Effector memory CD4-positive, alpha-beta T cell (primary cell): ENCODE measurements at places on chromosomes 13 and 19.
A peak's percentile ranks its signal among the peaks of the same experiment; 100 is the strongest.

DNA sequence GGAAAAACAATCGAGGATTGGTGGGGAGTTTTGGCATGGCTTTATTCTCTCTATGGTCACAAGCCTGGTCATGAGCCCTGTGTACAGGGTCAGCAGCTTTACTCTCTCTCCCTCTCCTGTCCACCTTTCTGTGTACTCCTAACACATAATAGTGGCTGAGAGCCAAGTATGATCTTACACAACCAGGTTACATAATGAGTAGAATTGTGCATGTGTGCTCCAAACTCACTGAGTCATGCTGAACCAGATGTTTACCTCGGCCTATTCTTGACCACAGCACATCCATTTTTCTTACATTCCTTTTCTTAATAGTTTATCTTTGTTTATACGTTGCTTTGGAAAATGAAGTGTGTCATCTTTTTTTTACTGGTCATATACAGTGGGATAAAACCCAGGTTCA, 53.1 kb downstream of the ZNF254 start:
- H3K36me3 ChIP-seq: no peaks in the 10 kb centered on the region
- no peak overlapping the region for H3K4me3 ChIP-seq
- H3K27ac ChIP-seq: no peak overlapping the region
- H3K27me3 ChIP-seq: no peaks in the 10 kb centered on the region
- DNase-seq: no peak

DNA sequence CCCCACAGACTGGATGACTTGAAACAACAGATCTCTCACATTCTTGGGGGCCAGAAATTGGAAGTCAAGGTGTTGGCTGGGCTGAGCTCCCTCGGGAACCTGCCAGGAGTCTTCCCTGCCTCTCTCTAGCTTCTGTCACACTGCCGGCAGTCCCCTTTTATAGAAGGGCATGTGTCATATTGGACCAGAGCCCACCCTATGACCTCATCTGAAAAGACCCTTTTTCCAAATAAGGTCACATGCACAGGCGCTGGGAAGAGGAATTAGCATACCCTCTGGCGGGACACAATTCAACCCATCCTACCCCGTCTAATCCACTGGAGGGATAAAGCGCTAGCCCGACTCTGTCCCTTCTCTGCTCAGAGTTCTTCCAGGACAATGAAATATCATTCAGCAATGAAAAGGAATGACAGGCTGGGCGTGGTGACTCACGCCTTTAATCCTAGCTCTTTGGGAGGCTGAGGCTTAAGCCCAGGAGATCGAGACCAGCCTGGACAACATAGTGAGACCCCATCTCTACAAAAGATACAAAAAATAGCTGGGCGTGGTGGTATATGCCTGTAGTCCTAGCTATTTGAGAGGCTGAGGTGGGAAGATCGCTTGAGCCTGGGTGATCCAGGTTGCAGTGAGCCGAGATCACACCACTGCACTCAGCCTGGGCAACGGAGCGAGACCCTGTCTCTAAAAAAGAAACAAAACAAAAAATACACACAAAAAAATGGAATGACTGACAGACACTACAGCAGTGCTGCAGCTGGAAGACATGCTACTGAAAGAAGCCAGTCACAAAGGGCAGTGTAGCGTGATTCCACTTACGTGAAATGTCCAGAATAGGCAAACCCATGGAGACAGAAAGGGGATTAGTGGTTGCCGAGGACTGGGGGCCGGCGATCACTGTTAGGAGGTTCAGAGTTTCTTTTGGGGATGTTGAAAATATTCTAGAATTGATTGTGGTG, 28.5 kb downstream of the MEIS3 start:
- no peak overlapping the region for H3K4me3 ChIP-seq
- H3K27ac ChIP-seq: no peak overlapping the region
- no peak for DNase-seq
- no peaks in the 10 kb centered on the region for H3K36me3 ChIP-seq
- H3K27me3 ChIP-seq: no peaks in the 10 kb centered on the region

GRCh38 chr19:3725121-3725520, 16.9 kb downstream of the TJP3 start:
- no peaks in the 10 kb centered on the region for H3K27me3 ChIP-seq
- H3K36me3 ChIP-seq: no peaks in the 10 kb centered on the region
- no peak overlapping the region for H3K4me3 ChIP-seq

GRCh38 chr13:50366488-50367174, 351.4 kb downstream of the KCNRG start:
- peak overlapping the region; percentile 48 for H3K4me3 ChIP-seq
- H3K36me3 ChIP-seq: no peaks in the 10 kb centered on the region
- peaks cover 17% of the 10 kb centered on the region for H3K4me1 ChIP-seq
- DNase-seq: no peak

DNA sequence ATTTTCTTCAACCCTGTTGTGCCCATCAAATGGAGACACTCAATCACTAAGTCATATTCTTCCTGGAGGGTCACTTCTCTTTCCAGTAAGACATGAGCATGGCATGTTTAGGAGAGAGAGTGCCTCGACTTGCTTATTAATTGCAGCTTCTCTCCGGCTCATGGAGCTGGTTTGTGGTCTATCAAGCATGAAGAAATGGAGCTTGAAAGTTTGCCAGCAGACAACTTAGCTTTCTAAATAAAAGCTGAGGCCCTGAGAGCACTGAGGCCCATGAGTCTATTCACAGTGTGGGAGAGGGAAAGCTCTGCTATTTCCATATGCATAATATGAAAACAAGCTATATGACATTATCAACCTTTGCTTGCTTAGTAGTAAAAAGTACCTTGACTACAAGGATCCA, 378.5 kb downstream of the FGF9 start:
- H3K4me1 ChIP-seq: peaks cover 8% of the 10 kb centered on the region
- DNase-seq: no peak
- H3K36me3 ChIP-seq: no peaks in the 10 kb centered on the region
- H3K4me3 ChIP-seq: no peak overlapping the region

DNA sequence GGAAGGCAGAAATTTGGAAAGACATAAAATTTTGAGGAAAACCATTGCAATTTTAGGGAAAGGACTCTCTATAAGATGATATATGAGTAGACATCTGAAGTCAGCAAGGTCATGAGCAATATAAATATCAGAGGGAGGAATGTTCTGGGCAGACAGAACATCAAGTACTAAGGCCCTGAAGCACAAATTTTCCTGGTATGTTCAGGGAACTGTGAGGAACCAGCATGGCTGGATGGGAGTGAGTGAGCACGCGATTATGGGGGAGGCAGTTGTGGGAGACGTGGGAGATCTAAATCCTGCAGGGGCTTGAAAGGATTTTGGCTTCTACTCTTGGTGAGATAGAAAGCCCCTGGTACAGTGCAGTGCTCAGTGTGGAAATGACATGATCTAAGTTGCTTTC, 112.0 kb downstream of the TBC1D4 start:
- H3K27ac ChIP-seq: no peak overlapping the region
- H3K4me3 ChIP-seq: no peak overlapping the region
- DNase-seq: no peak
- no peaks in the 10 kb centered on the region for H3K27me3 ChIP-seq

GRCh38 chr13:40329781-40330485, 336.5 kb downstream of the FOXO1 start:
- DNase-seq: no peak
- no peaks in the 10 kb centered on the region for H3K36me3 ChIP-seq

DNA sequence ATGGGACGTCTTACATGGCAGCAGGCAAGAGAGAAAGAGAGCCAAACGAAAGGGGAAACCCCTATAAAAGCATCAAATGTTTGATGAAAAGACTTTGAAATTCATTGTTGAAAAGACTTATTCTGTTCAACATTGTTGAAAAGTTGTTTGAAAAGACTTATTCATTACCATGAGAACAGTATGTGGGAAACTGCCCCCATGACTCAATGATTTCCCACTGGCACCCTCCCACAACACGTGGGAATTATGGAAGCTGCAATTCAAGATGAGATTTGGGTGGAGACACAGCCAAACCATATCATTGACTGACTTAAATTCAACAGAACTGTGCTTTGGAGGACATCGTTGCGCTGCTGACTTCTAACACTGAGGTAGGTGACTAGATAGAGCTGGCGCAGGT, 48.0 kb upstream of the RCBTB2 start:
- no peak overlapping the region for H3K27ac ChIP-seq
- H3K4me1 ChIP-seq: peaks cover 6% of the 10 kb centered on the region
- no peaks in the 10 kb centered on the region for H3K27me3 ChIP-seq

GRCh38 chr13:111115965-111116521, 933 bp downstream of the ARHGEF7 start:
- no peaks in the 10 kb centered on the region for H3K36me3 ChIP-seq
- no peak overlapping the region for H3K27ac ChIP-seq
- no peak for DNase-seq
- no peaks in the 10 kb centered on the region for H3K4me1 ChIP-seq

- H3K27me3 ChIP-seq: peaks cover 4% of the 10 kb centered on the region
- H3K4me1 ChIP-seq: peaks cover 8% of the 10 kb centered on the region
- no peak overlapping the region for H3K4me3 ChIP-seq
- DNase-seq: no peak
- H3K27ac ChIP-seq: no peak overlapping the region
- no peaks in the 10 kb centered on the region for H3K36me3 ChIP-seq
Measured at GRCh38 chr13:109790942-109791605, 4.7 kb upstream of the IRS2 start.

DNA sequence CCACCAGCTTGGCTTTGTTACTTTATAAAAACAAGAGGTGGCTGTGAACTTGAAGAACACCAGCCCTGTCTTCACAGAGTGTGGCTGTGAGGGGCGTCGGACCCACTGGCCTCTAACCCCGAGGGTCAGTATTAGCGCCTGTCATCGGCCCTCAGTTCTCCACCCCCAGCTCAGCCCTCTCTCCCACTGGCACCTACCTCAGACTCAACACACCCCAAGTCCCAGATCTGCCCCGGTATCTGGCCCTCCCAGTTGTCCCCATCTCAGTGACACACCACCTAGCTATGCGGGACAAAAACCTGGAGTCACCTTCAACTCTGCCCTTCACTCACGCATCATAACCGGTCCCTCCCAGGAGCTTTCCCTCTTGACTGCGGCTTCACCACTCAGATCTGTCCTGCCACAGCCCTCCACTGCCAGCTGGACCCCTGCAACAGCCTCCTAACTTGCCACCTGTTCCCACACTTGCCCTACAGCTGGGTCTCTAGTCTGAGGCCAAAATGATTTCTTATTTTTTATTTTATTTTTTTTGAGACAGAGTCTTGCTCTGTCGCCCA, 45.4 kb downstream of the PEPD start:
- DNase-seq: no peak
- no peak overlapping the region for H3K27ac ChIP-seq
- H3K27me3 ChIP-seq: no peaks in the 10 kb centered on the region
- H3K4me3 ChIP-seq: no peak overlapping the region
- H3K4me1 ChIP-seq: no peaks in the 10 kb centered on the region
- H3K36me3 ChIP-seq: peaks cover 12% of the 10 kb centered on the region

GRCh38 chr13:47184321-47184720, 287.5 kb upstream of the HTR2A start:
- no peak for DNase-seq
- no peaks in the 10 kb centered on the region for H3K27me3 ChIP-seq
- no peaks in the 10 kb centered on the region for H3K36me3 ChIP-seq
- no peaks in the 10 kb centered on the region for H3K4me1 ChIP-seq
- H3K4me3 ChIP-seq: no peak overlapping the region

GRCh38 chr19:6540918-6541689, 10.3 kb downstream of the TNFSF9 start:
- H3K27me3 ChIP-seq: no peaks in the 10 kb centered on the region
- H3K36me3 ChIP-seq: no peaks in the 10 kb centered on the region
- H3K4me3 ChIP-seq: no peak overlapping the region
- H3K27ac ChIP-seq: no peak overlapping the region
- peaks cover 8% of the 10 kb centered on the region for H3K4me1 ChIP-seq
- no peak for DNase-seq

GRCh38 chr13:74641586-74641985, 507.4 kb upstream of the KLF12 start:
- no peaks in the 10 kb centered on the region for H3K36me3 ChIP-seq
- no peaks in the 10 kb centered on the region for H3K27me3 ChIP-seq
- no peak for DNase-seq
- no peak overlapping the region for H3K27ac ChIP-seq
- no peak overlapping the region for H3K4me3 ChIP-seq

- H3K4me3 ChIP-seq: no peak overlapping the region
- peak; percentile 30 for DNase-seq
- H3K4me1 ChIP-seq: no peaks in the 10 kb centered on the region
- peaks cover 39% of the 10 kb centered on the region for H3K27me3 ChIP-seq
- H3K36me3 ChIP-seq: no peaks in the 10 kb centered on the region
- H3K27ac ChIP-seq: no peak overlapping the region
Measured at GRCh38 chr19:18233224-18233825, 7.1 kb upstream of the PDE4C start.

- no peak for DNase-seq
- H3K27me3 ChIP-seq: no peaks in the 10 kb centered on the region
- H3K36me3 ChIP-seq: peaks cover 97% of the 10 kb centered on the region
- no peak overlapping the region for H3K27ac ChIP-seq
- H3K4me1 ChIP-seq: no peaks in the 10 kb centered on the region
Measured at GRCh38 chr19:15252398-15253018, 20.3 kb upstream of the EPHX3 start.

- H3K27ac ChIP-seq: peak overlapping the region; percentile 22
- no peaks in the 10 kb centered on the region for H3K36me3 ChIP-seq
- H3K27me3 ChIP-seq: no peaks in the 10 kb centered on the region
- peaks cover 3% of the 10 kb centered on the region for H3K4me1 ChIP-seq
Measured at GRCh38 chr13:45362939-45363338, 22.0 kb upstream of the TPT1 start.

DNA sequence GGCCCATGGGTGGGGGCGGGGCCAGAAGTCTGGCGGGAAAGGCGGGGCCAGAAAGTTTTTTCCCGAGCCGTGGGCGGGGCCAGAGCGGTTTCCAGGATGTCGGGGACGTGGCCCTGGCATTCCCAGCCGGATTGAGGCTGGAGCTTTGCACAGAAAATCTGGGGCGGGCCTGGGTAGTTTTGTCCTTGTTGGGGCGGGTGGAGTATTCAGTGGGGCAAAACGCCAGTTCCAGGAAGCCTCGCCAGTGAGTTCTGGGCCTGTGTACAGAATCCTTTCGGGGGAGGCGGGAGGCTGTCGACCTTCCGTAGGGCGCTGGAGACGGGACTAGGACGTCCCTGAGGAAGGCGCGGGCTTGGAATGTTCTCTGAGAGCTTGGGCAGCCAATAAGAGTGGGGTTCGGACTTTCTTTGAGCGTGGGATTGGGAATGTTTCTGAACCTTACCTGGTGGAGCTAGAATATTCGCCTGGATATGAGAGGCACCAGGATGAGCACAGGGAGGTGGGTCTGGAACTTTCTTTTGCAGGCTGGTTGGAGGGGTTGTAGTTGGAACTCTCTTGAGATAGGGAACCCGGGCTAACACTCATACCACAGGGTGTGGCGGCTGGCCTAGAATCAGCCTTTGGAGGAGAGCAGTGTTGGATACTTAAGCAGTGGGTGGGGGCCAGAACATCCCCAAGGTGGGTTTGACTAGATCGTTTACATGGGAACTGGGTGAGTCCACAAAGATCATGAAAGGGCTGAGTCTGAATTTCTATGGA, 1.3 kb downstream of the CCDC9 start:
- H3K27ac ChIP-seq: peak overlapping the region; percentile 14
- peak overlapping the region; percentile 58 for H3K4me3 ChIP-seq
- DNase-seq: no peak
- H3K36me3 ChIP-seq: peaks cover 33% of the 10 kb centered on the region
- H3K4me1 ChIP-seq: peaks cover 9% of the 10 kb centered on the region
- no peaks in the 10 kb centered on the region for H3K27me3 ChIP-seq

- H3K36me3 ChIP-seq: no peaks in the 10 kb centered on the region
- peak; percentile 2 for DNase-seq
- no peak overlapping the region for H3K4me3 ChIP-seq
- no peaks in the 10 kb centered on the region for H3K4me1 ChIP-seq
- no peaks in the 10 kb centered on the region for H3K27me3 ChIP-seq
Measured at GRCh38 chr19:41792513-41793413, 3.6 kb upstream of the CEACAM3 start.

- H3K27ac ChIP-seq: no peak overlapping the region
- H3K4me1 ChIP-seq: no peaks in the 10 kb centered on the region
Measured at GRCh38 chr13:31887286-31887685, 144.3 kb upstream of the FRY start.
